Kidney tubule cell (primary cell): ENCODE measurements at places on chromosomes 13 and 19.
A peak's percentile ranks its signal among the peaks of the same experiment; 100 is the strongest.

DNA sequence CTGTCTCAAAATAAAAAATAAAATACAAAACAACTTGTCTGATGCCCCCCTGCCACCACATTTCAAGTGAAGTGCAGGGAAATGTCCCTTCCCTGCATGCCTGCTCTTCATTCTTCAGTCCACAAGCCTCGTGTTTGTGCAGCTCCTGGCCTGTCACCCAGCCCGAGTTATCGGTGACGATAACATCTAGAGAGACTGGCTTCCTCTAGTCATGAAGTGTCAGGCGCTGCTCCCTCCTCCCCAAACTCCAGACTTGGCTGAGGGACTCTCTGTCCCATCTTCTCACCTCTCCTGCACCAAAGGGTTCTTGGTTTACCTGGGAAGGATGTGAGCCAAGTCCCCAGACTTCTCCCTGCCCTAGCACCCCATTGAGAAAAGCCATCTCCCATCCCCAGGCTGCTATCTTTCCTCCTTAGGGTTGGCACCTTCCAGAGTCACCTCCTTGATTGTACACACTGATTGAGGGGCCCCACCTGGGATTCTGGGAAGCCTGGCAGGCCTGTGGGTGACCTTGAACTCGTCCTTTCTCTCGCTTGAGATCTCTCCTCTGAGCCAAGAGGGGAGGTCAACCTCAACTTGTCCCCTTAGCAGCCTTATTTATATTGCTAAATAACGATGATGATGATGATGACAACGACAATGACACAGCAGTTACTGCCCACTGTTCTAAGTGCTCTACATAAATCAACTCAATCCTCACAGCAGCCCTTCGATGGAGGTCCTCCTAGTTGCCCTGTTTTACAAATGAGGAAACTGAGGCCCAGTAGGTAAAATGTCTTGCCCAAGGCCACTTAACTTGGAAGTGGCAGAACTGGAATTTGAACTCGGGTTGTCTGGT, 13.1 kb upstream of the PLAUR start:
- DNase-seq, result no peak

DNA sequence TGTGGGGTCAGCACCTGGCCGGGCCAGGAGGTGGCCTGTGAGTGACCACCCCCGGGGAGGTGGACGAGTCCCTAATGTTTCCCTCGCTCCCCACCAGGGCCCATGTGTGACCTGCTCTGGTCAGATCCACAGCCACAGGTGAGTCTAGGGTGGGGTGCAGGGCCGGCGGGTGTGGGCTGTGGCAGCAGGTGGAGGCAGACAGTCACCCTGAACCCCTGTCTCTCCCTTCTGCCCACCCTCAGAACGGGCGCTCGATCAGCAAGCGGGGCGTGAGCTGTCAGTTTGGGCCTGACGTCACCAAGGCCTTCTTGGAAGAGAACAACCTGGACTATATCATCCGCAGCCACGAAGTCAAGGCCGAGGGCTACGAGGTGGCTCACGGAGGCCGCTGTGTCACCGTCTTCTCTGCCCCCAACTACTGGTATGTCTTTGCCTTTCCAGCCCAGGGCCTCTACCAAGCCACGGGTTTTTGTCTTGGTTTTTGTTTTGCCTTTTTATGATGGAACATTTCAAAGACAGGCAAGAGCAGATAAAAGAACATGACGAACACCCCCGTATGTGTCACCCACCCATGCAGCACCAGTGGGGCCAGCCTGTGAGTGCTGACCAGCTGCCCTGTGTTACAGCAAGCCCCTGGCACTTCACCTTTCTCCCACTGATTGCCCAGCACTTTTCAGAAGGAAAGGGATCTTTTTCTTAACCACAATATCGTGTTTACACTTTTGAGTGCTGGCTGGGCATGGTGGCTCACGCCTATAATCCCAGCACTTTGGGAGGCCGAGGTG, 24.9 kb downstream of the CCDC8 start:
- DNase-seq, result no peak

GRCh38 chr19:5694167-5694955, 4.3 kb downstream of the RPL36 start:
- DNase-seq, result no peak

- DNase-seq, result peak; percentile 28
Observed at GRCh38 chr13:34862311-34862710, 79.8 kb upstream of the NBEA start.

- DNase-seq, result peak; percentile 63
Observed at GRCh38 chr19:29714953-29715700, at the start of gene C19orf12. Gene C19orf12, minus strand, starts transcription at chr19:29715261. Its CDS starts 6,848 bp downstream, at chr19:29708413.

- no peak for DNase-seq
Observed at GRCh38 chr19:19539698-19540063, 1.6 kb downstream of the CILP2 start.

- DNase-seq, result no peak
Observed at GRCh38 chr19:41545547-41545946, 30.4 kb upstream of the CEACAM21 start.

- peak; percentile 79 for DNase-seq
Observed at GRCh38 chr19:50333737-50334617, 4.8 kb upstream of the KCNC3 start.

GRCh38 chr13:45575146-45575829, 40.3 kb downstream of the ERICH6B start:
- no peak for DNase-seq

- DNase-seq, result no peak
Observed at GRCh38 chr19:1273263-1274041, 1.9 kb upstream of the FAM174C start.

- no peak for DNase-seq
Observed at GRCh38 chr13:112466132-112467058, 90.2 kb downstream of the SPACA7 start.

- no peak for DNase-seq
Observed at GRCh38 chr19:881385-882071, 11.5 kb downstream of the MED16 start.

GRCh38 chr19:46350029-46350757, 3.3 kb downstream of the PPP5C start:
- no peak for DNase-seq

- DNase-seq, result no peak
Observed at GRCh38 chr19:16014923-16015804, 61.1 kb upstream of the TPM4 start.

DNA sequence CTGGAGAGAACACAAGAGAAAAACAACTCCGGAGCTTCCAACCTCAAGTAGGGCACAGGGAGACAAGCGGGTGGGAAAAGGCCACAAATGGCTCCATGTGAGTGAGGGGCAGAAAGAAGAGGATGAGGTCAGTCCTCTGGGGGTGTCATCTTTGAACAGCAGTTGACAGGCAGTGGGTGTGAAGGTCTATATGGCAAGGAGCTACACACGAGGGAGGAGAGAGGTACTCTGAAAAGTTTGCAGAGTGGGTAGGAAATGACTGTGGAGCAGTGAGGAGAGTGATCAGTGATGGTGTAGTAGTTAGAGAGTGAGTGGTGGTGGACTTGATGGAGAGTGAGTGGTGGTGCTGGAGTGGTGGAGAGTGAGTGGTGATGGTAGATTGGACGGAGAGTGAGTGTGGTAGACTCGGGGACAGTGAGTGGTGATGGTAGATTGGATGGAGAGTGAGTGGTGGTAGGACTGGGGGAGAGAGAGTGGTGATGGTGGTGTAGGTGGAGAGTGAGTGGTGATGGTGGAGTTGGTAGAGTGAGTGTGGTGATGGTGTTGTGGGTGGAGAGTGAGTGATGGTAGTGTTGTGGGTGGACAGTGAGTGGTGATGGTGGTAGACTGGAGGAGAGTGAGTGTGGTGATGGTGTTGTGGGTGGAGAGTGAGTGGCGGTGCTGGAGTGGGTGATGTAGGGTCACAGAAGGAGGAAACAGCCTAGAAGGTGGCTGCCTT, 4.0 kb downstream of the TFDP1 start:
- no peak for DNase-seq

DNA sequence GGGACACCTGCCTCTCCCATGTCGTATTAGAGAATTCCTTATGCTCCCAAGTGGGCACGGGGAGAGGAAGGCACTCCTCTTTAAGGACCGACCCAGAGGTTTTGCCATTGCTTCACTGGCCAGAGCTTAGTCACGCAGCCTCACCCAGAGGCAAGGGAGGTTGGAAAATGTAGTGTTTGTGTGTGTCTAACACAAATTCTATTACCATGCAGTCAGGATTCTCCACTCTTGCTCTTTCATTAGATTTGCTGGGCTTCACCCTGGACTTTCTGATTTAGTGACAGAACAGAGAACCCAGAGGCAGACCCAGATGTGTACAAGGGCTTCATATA, 14.6 kb upstream of the NCCRP1 start:
- DNase-seq, result no peak

- DNase-seq, result peak; percentile 96
Observed at GRCh38 chr13:27043013-27043412, 128.6 kb downstream of the USP12 start.

DNA sequence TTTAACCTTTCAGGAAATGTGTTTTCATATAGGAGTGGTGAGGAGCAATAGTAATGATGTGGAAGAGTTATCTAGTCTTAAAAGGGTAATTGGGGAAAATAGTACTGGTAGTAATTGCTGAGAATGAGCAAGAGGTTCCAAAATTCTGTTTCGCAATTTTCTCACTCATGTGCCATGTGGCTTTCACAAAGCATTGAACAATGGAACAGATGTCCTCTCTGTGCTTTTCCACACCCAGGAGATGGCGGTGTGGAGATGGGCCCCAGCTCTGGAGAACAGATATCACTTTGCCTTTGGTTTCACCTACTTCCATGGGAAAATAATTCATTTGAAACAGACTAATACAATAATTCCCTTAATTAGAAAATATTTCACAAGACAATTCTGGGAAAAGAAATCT, 170.0 kb upstream of the SLC10A2 start:
- peak; percentile 9 for DNase-seq

DNA sequence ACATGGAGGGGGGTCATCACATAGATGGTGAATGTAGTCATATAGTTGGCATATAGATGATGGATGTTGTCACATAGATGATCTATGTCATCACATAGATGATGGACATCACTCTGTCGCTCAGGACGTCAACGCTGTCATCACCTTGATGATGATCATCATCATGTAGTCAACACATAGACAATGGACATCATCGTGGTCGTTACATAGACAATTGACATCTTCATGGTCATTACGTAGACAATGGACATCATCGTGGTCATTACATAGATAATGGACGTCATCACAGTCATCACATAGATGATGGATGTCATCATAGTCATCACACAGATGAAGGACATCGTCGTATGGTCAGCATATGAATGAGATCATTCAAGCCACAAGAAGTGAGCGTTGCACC, 28.6 kb upstream of the SLC15A1 start:
- no peak for DNase-seq

DNA sequence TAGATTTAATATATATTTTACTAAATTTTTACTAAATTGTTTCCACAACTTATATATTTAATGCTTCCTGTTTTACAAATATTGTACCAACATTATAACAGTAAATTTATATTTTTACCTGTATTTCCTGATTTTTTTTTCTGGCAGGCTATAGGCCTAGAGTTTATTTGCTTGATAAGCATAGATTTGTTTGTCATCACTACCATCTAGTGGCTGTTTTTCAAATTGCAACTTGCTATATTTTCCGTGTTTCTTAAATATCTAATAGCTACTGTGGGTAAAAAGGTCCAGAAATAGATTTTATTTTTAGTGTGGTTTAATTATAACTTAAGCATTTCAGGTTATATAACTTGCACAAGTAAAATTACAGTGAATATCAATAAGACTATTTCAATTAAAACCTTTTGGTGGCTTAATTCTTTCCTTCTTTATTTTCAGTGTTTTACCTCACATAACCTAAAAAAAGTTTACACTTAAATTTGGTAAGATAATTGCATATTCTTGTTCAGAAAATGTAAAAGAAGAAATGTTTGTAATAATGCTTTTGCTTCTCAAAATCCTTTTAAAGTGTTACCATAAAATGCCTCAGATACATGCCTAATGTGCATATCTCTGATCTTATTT, 60.6 kb downstream of the NDFIP2 start:
- peak; percentile 72 for DNase-seq

DNA sequence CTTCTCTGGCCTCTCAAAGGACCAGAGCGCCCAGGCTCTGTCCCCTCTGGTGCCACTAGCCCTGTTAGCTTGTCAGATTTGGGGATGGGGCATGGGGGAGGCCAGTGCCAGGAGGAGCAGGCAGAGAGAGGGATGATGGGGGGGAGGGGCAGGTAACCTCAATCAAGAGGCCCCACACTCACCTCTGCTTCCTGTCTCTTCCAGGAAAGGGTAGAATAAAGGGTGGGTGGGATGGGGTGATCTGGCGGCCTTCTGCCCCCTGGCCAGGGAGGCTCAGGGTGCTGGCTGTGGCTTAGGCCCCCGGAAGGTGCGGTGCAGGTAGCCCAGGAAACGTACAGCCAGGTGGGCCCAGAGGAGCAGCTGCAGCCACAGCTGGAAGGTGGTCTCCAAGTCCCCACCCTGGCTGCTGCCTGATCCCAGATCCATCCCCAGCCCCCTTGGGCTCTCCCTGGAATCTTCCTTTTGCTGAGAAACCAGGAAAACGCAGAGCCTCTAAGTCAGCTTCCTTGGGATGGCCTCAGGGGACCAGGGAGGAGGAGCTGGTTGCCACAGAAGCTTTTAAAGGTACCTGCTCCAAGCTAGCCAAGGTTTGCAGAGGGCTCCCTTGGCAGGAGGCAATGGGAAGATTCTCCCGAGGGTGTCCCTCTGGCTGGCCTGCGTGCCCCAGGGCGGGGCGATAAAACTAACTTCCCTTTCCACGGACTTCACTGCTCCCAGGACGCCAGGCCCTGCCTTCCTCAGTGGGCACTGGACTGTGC, 5.3 kb downstream of the PRKACA start:
- no peak for DNase-seq

GRCh38 chr19:10816691-10817090, 19.3 kb downstream of the TMED1 start:
- DNase-seq, result no peak

DNA sequence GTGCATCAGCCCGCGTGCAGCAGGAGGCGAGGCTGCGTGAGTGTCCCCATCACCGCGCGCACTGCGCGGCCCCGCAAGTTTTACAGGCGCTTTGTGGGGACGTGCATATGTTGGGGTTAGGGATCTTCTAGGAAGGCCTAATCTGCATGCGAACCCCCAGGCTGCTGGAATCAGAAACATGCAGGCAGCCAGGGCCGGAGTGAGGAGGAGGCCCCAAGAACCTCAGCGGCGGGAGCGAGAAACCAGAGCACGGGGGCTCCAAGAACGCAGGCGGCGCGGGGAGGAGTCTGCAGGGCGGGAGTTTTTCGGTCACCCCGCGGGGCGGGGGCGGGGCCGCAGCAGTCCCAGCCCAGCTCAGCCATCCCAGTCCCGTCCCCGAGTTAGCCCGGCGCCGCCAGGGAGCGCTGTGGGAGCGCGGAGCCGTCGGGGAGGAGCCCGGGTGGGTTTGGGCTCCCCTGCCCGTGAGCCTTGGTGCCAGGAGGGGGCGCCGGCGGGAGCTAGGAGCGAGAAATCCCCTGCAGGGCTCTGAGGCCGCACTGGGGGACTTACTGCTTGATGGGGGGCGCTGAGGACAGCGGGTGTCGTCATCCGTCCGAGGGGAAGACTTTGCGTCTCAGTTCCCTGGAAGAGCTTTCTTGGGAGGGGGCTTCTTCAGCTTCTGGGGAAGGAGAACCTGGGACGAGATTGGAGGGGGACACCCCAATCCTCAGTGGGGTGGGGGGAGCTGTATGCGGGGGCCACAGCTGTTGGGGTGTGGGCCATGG, 933 bp upstream of the NRTN start:
- peak; percentile 88 for DNase-seq
